RKO (cell line): ENCODE measurements at places on chromosomes 3 and 15.

- DNase-seq = no peak
These were observed 10.5 kb upstream of the ABHD2 start for GRCh38 chr15:89077750-89078149.

DNA sequence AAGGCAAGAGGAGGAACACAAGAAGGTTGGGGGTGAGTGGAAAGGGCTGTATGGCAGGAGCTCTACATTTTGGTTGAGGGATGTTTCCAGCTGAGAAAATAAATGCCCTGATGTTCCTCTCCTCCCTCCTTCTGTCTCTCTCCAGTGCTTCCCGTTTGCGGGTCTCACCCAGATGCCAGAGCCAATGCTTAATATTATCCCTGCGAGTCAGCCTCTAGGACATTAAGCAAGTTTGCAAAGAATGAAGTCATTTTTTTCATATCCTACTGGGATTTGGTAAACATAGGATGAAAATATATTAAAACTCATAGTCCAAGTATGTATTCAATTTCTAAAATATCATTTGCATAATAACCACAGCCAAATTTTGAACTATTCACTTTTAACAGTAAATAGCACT lies 295.9 kb downstream of the CADM2 start:
- no peak for DNase-seq

- no peak for DNase-seq
These were observed 146.6 kb downstream of the CHSY1 start for GRCh38 chr15:101105059-101105891.

DNA sequence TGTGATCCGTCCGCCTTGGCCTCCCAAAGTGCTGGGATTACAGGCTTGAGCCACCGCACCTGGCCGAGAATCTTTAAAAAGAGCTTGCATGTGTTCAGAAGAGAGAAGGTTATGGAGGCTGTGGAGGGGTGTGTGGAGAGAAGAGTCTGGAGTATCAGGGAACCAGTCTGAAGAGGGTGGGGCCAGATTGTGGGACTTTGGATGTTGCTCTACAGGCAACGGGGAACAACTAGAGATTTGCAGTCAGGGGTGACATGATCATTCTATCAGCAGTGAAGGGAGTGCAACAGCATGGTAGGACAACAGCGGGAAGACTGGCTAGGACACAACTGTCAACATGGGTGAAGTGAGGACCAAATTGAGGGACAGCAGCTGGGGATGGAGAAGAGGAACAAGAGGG lies 8.9 kb downstream of the SCAMP2 start:
- no peak for DNase-seq

GRCh38 chr3:70988111-70988510 lies 595.4 kb downstream of the FOXP1 start:
- no peak for DNase-seq

- DNase-seq = no peak
These were observed 121.9 kb upstream of the DPH6 start for GRCh38 chr15:35667908-35668307.

DNA sequence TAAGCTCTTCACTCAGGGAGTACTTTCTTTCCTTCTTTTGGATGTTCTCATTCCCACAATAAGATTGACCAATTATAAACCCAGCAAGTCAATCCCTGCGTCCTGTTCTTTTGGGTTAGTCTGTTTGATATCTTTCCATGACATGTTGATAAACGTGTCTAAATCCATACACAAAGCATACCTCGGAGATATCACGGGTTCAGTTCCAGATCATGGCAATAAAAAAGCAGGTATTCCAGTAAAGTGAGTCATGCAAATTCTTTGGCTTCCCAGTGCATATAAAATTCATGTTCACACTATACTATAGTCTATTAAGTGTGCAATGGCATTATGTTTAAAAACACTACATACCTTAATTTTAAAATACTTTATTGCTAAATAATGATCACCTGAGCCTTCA lies 667.7 kb downstream of the MAGI1 start:
- no peak for DNase-seq

DNA sequence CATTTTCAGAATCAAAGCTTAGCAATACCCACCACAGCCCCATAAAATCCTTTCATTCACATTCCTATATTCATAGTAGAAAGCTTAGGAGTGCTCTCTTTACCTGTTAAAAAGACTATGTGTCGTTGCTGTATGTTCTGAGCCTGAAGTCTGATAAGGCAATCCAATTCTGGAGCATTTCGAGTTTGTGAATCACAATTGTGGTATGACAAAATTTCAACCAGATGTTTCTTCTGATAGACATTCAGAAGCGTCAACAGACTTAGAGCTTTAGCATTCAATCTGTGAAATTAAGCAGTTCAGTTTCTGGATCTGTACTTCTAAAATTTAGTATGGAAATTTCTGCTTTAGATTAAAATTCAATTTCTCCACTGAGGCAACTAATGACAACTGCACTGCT lies 58.3 kb downstream of the TASOR start:
- DNase-seq = no peak
